GF-D8 (cell line): ENCODE measurements at places on chromosomes 2 and 18.

DNA sequence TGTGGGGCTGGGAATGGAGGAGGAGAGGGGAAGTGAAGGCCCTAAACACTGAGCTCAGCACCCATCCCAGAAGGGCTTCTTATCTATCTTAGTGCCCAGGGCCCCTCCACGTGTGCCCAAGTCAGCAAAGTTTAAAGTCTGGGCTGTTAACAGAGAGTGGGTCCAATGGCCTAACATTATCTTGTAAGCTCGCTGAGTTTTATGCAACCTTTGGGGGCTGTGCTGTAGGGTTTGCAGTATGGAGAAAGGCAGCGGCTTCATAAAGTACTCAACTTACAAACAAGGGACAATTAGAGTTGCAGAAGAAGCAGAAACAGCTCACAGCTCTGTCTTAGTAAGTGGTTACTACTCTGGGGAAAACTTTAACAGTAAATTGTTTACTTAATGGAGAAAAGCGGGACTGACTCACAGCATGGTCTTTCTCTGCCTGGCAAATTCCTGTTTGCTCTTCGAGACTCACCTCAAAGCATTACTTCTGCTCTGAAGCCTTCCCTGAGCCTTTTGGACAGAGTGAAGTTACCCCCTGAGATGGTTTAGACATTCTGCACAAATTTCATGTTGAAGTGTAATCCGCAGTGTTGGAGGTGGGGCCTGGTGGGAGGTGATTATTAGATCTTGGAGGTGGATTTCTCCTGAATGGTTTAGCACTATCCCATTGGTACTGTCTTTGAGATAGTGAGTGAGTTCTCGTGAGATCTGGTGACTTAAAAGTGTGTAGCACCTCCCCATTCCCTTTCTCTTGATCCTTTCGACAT is 9.0 kb downstream of the ENOSF1 start:
- no peak for DNase-seq

GRCh38 chr2:239438995-239439753 is 38.4 kb upstream of the HDAC4 start:
- no peak for DNase-seq

- DNase-seq = no peak
Measured at GRCh38 chr2:3594493-3595281, at the start of gene COLEC11. COLEC11 (plus strand) TSS chr2:3595112; CDS start chr2:3604341, 9,229 bp downstream.

DNA sequence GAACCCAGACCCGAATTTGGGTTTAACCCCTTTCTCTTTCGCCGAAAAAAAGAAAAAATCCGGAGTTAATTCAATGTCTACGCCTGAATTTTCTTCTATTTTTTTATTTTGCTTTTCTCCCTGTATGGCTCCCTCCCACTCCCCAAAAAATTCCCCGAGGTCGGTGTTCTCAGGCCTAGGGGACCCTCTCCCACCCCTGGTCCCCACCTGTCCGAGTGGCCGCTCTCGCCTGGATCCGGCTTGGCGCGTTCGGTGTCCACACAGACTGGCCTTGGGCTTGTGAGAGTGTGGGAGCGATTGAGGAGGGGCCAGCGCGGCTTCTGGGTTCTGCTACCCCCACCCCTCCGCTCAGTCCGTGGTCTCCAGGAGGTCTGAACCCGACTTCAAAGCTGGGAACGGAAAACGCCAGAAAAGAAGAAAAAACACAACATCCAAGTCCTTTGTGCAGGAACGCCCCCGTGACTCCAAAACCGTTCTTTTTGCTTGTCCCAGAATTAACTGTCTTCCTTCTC is 5.7 kb upstream of the EN1 start:
- no peak for DNase-seq

DNA sequence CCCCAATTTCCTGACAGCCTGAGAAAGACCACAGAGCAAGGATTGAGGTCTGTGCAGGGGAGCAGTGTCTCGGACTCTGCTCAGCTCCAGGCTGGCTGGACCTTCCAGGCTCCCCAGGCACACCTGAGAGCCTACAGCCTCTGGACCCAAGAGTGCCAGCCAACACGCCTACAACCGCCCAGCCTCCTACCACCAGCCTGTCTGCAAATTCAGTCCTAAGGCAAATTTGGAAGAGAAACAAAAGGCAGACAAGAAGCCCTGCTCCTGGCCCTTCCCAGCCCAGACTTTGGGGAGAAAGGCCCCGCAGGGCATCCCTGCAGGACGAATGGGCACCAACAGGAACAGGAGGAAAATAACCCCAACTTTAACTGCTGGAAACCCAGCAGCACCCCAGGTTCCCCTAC is 1.9 kb downstream of the HS6ST1 start:
- no peak for DNase-seq

DNA sequence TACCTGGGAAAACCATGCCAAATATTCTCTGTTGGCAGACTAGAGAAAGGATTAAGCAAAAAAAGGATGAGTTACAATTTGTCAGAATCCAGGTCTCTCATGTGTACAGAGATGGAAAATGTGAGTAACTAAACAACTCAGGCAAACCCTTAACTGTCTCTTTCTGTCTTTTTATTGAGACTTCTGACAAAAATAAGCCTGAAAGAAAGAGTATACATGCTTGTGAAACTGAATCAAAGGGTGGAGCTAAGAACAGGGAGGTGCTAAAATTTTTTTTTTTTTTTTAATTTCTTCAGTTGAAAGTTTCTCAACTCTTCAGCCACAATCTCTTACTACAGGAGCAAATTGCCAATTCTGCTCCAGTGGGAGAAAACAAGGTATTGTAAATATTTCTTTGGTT is at the start of gene SERPINB10:
SERPINB10 (plus strand) TSS at position 295 of the 400 bp plus-strand sequence. CDS start 7,553 bp downstream, outside the sequence.
- DNase-seq = no peak

DNA sequence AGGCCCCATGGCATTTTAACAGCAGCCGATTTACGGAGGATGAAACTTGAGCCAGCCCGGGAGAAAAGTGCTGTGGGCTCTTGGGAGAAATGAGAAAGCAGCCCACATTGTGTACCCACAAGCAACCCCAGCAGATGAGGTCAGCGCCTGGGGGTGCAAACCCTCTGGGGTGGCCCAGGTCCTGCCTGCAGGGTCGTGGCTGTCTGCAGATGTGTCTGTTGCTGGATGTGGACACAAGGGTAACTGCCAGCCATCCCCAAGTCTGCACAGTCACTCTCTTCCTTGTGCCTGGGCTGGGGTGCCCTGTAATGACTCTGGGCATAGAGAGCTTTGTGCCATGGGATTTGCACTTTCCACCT is 170.8 kb downstream of the PRKCE start:
- no peak for DNase-seq

- DNase-seq = no peak
Measured at GRCh38 chr2:118667348-118667747, 180.1 kb downstream of the EN1 start.

DNA sequence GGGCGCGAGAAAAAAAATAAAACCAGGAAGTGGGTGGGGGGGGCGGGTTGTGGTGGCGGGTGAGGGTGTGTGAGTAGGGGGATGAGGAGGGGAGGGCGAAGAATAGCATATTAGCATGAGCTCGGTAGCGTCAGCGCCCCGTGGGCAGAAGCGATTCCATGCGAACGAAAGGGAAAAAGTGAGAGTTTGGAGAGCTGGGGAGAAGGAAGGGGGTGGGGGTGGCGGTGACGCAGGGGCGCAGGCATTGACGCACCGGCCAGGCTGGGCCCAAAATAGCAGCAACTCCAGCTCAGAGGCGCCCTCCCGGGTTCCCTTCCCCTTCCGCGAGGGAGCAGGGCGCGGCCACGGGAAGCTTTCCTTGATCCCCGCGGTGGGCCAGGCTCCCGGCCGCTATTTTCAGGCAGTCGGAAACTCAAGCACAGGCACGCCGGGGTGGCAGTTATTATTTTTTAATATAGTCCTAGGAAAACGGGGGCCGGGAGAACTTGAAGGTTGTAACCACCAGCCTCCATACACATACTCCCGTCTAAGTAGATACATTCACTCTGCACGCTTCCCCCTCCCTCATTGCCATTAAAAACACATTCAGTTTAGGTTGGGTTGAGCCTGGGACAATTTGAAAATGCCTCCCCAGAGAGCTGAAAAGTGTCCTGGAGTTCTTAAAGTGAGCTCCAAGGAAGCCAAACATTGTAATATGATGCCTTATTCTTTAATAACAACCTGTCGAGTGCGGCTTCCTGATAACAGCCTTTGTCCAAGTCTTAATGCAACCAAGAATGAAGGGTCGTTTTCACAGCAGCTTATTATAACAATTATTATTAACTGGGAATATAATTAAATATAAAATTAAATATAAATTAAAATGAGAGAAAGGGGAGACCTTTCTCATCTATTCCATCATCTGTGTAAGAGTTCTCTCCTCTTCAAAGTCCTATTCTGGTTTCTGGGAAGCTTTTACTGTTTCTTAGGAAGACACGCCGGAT is 2.3 kb upstream of the NR4A2 start:
- peak; percentile 47 for DNase-seq

GRCh38 chr2:172914341-172915008 is 161.2 kb upstream of the MAP3K20 start:
- DNase-seq = no peak

GRCh38 chr2:230847883-230848388 is 16.8 kb upstream of the ITM2C start:
- peak; percentile 54 for DNase-seq
